ENCODE measurements at places on chromosomes 6 and 20. TPM values are rescaled to one million over a fixed set of nuclear protein-coding genes. Genes with fewer than 3 reads are reported as not detected.
A peak's percentile ranks its signal among the peaks of the same experiment; 100 is the strongest.

GRCh38 chr6:165705941-165706340 lies 42.9 kb upstream of the PDE10A start:
- no peaks in the 10 kb centered on the region for H3K36me3 ChIP-seq
- H3K27me3 ChIP-seq: no peaks in the 10 kb centered on the region
- no peak overlapping the region for H3K4me3 ChIP-seq
- H3K4me1 ChIP-seq: no peaks in the 10 kb centered on the region
- H3K27ac ChIP-seq: no peak overlapping the region

- H3K4me1 ChIP-seq: peaks cover 3% of the 10 kb centered on the region
- no peak overlapping the region for H3K4me3 ChIP-seq
- no peaks in the 10 kb centered on the region for H3K27me3 ChIP-seq
- peaks cover 2% of the 10 kb centered on the region for H3K36me3 ChIP-seq
- no peak for DNase-seq
Observed at GRCh38 chr20:62845416-62846160, 16.0 kb downstream of the TCFL5 start.

DNA sequence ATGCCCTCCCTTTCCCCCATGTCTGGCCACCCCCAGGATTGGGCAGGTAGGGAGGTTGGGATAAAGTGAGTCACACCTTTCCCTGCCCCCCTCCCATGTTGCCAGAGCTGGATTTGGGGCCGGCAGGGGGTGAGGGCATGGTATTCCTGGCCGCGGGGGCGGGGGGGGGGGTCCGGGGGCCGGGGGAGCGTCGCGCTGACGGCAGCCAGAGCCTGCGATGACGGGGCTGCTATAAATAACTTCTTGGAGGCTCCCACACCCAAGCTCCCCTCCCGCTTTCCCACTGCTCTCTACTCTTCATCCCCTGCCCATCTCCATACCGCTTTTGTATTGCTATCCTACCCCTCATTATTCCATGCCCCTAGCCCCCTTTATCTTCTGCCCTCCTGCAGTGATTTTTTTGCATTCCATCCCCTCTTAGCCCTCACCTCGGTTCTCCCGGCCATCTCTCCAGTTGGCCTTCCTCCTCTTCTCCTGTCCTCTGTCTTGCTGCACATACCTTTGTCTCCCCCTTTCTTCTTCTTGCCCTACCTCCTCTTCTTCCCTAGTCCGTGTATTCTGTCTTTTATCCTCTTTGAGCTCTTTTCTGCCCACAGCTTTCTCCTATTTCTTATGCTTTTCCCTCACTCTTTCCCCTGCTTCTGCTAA lies 13.8 kb downstream of the SYNGAP1 start:
- peak overlapping the region; percentile 31 for H3K4me3 ChIP-seq
- H3K36me3 ChIP-seq: peaks cover 35% of the 10 kb centered on the region
- H3K27me3 ChIP-seq: no peaks in the 10 kb centered on the region
- peak overlapping the region; percentile 98 for H3K27ac ChIP-seq
- no peak for DNase-seq

DNA sequence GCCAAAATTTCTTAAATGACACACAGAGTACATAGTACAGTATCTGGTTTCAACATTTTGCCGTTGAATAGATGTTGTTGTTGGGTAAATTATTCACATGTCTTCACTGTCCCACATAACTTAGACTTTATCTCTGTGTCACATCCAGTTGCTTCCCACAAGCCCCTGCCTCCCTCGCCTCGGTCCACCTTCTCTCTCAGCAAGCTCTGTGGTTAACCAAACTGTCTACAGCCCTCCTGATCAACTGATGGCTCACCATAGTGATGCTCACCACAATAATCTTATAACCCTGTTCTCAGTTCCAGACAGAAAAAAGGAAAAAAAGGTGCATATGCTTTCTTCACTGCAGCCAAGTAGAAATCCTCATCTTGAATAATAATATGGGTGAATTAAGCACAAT lies 23.0 kb downstream of the IL17F start:
- no peak overlapping the region for H3K27ac ChIP-seq
- no peak overlapping the region for H3K4me3 ChIP-seq
- no peaks in the 10 kb centered on the region for H3K4me1 ChIP-seq
- no peak for DNase-seq
- no peaks in the 10 kb centered on the region for H3K27me3 ChIP-seq

GRCh38 chr20:60695226-60696000 lies 556.6 kb upstream of the CDH4 start:
- no peaks in the 10 kb centered on the region for H3K27me3 ChIP-seq
- no peak overlapping the region for H3K27ac ChIP-seq
- no peaks in the 10 kb centered on the region for H3K36me3 ChIP-seq
- DNase-seq: no peak

DNA sequence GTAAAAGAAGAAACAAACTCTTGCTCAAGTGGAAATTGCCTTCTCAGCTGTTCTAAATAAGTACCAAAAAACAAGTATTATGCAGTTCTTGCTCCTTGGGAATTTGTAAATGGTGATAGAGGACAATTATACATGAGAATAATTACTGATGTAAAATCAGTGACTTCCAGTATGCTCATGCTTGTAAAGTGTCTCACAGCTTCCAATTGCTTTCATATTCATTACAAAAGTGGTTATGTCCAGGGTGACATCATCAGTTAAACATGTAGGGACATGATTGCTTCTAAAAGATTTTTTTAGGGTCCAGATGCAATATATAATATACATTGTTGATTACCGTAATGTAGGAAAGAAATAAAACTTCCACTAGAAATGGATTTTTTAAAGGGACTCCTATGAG lies 122.8 kb upstream of the B3GAT2 start:
- no peaks in the 10 kb centered on the region for H3K27me3 ChIP-seq
- H3K4me3 ChIP-seq: no peak overlapping the region
- no peak for DNase-seq
- H3K4me1 ChIP-seq: no peaks in the 10 kb centered on the region
- no peaks in the 10 kb centered on the region for H3K36me3 ChIP-seq
- no peak overlapping the region for H3K27ac ChIP-seq

DNA sequence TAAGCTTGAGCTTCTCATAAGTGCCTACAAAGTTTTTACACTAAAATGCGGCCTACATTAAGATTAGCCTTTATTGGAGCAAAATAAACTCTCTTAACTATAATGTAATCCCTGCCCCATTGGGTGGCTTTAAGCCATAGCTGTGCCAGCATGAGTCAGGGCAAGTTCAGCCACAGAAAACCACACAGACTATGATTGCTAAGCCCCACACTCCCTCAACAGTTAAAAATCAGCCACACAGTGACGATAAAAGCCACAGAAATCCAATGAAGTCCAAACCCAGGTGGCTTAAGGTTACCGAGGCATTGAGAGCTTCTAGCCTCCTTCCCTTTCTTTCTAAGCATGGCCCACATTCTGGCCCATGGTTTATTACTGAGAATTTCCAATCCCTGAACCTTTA lies 61.6 kb downstream of the GRM1 start:
- H3K4me3 ChIP-seq: no peak overlapping the region
- no peaks in the 10 kb centered on the region for H3K36me3 ChIP-seq
- H3K4me1 ChIP-seq: no peaks in the 10 kb centered on the region
- DNase-seq: no peak

- H3K27me3 ChIP-seq: no peaks in the 10 kb centered on the region
- H3K4me3 ChIP-seq: no peak overlapping the region
- no peak for DNase-seq
- H3K4me1 ChIP-seq: no peaks in the 10 kb centered on the region
Observed at GRCh38 chr6:123022975-123023374, 26.9 kb downstream of the CLVS2 start.

DNA sequence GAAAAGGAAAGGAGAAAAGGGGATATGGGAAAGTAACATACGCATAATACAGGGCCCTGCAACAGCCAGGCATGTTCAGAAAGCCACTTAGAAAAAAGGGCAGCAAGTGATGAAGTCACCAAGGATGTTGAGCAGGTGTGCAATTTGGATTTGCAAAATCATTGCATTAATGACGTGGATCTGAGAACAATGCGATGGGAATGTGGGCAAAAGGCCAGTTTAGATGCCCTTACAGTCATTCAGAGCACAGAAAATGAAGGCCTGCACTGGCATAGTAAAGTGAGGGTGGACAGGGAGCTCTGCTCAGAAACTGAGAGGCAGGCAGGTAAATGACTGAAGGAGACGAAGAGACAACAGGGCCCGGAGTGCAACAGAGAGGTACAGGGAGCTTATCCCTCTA lies 123.7 kb upstream of the NHSL1 start:
- no peaks in the 10 kb centered on the region for H3K36me3 ChIP-seq
- DNase-seq: no peak
- no peak overlapping the region for H3K4me3 ChIP-seq
- H3K27ac ChIP-seq: no peak overlapping the region
- H3K4me1 ChIP-seq: no peaks in the 10 kb centered on the region

DNA sequence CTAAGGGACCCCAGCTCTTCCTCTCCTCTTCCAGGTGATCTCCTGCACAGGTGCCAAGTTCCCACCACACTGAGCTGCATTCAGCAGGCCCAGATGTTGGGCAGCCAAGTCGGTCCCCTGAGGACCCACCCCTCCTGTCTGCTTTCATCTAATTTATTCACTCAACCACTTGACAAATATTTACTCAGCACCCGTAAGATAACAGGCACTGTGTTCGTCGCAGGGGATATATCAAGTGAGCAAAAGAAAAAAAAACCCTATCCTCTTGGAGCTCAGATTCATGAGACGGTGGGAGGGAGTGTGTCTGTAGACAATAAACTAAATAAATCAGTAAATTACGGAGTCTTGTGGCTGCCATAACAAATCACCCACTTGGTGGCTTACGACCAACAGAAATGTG lies 143.6 kb downstream of the MRPL14 start:
- H3K4me3 ChIP-seq: no peak overlapping the region
- DNase-seq: no peak
- H3K4me1 ChIP-seq: no peaks in the 10 kb centered on the region
- H3K36me3 ChIP-seq: no peaks in the 10 kb centered on the region

- H3K27ac ChIP-seq: no peak overlapping the region
- no peak overlapping the region for H3K4me3 ChIP-seq
- no peaks in the 10 kb centered on the region for H3K27me3 ChIP-seq
- no peak for DNase-seq
Observed at GRCh38 chr6:119171088-119171841, 92.8 kb upstream of the FAM184A start.

- no peaks in the 10 kb centered on the region for H3K4me1 ChIP-seq
- no peaks in the 10 kb centered on the region for H3K27me3 ChIP-seq
- no peaks in the 10 kb centered on the region for H3K36me3 ChIP-seq
- H3K27ac ChIP-seq: no peak overlapping the region
Observed at GRCh38 chr6:139080255-139080920, 51.8 kb downstream of the ABRACL start.

DNA sequence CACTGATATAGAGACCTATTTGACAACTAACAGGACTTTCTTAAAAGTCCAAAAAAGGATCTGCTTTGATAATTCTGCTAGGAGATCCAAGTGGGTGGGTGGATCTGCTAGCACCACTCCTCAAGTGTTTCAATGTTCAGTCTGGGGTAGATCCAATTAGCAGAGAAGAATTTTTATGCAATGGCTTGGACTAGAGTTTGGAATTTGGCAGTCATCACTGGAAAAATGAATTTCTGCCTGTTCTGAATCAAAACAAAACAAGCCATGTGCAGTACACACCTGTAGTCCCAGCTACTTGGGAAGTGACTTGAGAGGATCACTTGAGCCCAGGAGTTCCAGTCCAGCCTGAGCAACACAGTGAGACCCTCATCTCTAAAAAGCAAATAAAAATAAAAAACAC lies 12.6 kb upstream of the GNMT start:
- H3K4me3 ChIP-seq: no peak overlapping the region
- H3K27ac ChIP-seq: no peak overlapping the region
- no peaks in the 10 kb centered on the region for H3K36me3 ChIP-seq
- no peak for DNase-seq
- H3K27me3 ChIP-seq: no peaks in the 10 kb centered on the region

GRCh38 chr6:158083455-158084325 lies 84.4 kb downstream of the SERAC1 start:
- no peak overlapping the region for H3K27ac ChIP-seq
- DNase-seq: no peak
- H3K27me3 ChIP-seq: no peaks in the 10 kb centered on the region
- H3K36me3 ChIP-seq: no peaks in the 10 kb centered on the region

GRCh38 chr20:59697068-59697467 lies 92.7 kb downstream of the PHACTR3 start:
- no peaks in the 10 kb centered on the region for H3K27me3 ChIP-seq
- DNase-seq: no peak
- no peaks in the 10 kb centered on the region for H3K36me3 ChIP-seq
- H3K4me3 ChIP-seq: no peak overlapping the region
- no peak overlapping the region for H3K27ac ChIP-seq
- H3K4me1 ChIP-seq: no peaks in the 10 kb centered on the region

- no peaks in the 10 kb centered on the region for H3K27me3 ChIP-seq
- peaks cover 7% of the 10 kb centered on the region for H3K4me1 ChIP-seq
- DNase-seq: no peak
- H3K27ac ChIP-seq: no peak overlapping the region
- no peaks in the 10 kb centered on the region for H3K36me3 ChIP-seq
Observed at GRCh38 chr6:85406641-85407075, 43.2 kb upstream of the NT5E start.

DNA sequence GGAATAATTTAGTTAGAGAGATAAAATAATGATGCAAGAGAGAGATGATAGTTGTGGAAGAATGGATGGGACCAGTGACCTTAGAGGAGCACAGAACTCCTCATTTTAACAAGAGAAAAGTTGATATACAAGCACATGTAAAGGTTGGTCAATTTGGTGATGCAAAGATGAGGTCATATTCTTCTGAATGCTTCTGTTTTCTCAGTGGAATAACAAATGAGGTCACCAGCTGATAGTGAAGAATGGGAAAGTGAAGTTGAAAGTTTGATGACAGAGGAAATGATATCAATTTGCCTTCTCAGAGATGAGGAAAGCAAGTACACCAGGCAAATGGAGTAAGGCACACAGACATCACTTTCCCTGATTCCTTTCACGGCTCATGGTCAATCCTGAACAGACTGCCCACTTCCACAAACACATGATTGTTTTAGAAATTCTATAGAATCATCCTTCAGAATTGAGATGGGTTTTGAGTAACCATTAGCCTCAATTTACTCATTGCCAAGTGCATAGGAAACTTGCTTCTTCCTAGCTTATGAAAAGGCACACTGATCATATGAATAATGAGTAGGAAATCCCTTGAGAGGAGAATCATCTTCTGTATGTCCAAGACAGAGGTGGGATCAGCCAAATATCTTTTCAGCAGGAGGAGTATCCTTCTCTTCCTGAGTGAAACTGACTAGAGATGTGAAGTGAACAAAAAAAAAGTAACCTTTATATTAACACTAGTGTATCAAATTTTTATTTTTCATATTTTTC lies 82.4 kb upstream of the TCF21 start:
- no peak overlapping the region for H3K27ac ChIP-seq
- no peaks in the 10 kb centered on the region for H3K4me1 ChIP-seq
- H3K4me3 ChIP-seq: no peak overlapping the region
- DNase-seq: no peak
- H3K27me3 ChIP-seq: no peaks in the 10 kb centered on the region

GRCh38 chr6:167558246-167559177 lies 233.6 kb downstream of the TTLL2 start:
- DNase-seq: no peak
- no peak overlapping the region for H3K4me3 ChIP-seq

GRCh38 chr20:21384308-21384892 lies 12.9 kb downstream of the NKX2-4 start:
- no peaks in the 10 kb centered on the region for H3K27me3 ChIP-seq
- H3K36me3 ChIP-seq: peaks cover 3% of the 10 kb centered on the region
- H3K27ac ChIP-seq: no peak overlapping the region
- no peaks in the 10 kb centered on the region for H3K4me1 ChIP-seq
- no peak for DNase-seq

The ARMH2 gene
- total RNA-seq: not detected

The ZKSCAN4 gene
- 6.6 TPM for total RNA-seq

The TAB2 gene
- 57.4 TPM for total RNA-seq

The APOM gene
- total RNA-seq: 3.4 TPM

The ZSCAN9 gene
- total RNA-seq: 13.1 TPM

The VSTM2L gene
- total RNA-seq: 1.3 TPM
